Neural crest cell (in vitro differentiated cells): ENCODE measurements at places on chromosomes 11 and 22. TPM values are rescaled to one million over a fixed set of nuclear protein-coding genes. Genes with fewer than 3 reads are reported as not detected.

GRCh38 chr22:26429458-26430286 lies 612 bp downstream of the ASPHD2 start:
- DNase-seq, result no peak

GRCh38 chr11:117877120-117877784 lies 794 bp upstream of the FXYD6 start:
- DNase-seq, result no peak

GRCh38 chr11:6459099-6459450 lies 14.7 kb downstream of the TRIM3 start:
- DNase-seq, result no peak

Gene CHRM1
- total RNA-seq, result not detected in 2 replicates

- DNase-seq, result no peak
Observed at GRCh38 chr11:3192511-3193372, 25.9 kb downstream of the MRGPRG start.
